Left colon (tissue), 2 donors: ENCODE measurements at places on chromosomes 5 and 9. TPM values are rescaled to one million over a fixed set of nuclear protein-coding genes. Genes with fewer than 3 reads are reported as not detected.

The SPAAR gene
- 1.3 TPM for total RNA-seq

The IFNK gene
- not detected for total RNA-seq

The ACTL7B gene
- total RNA-seq, result not detected

The SAXO1 gene
- not detected for total RNA-seq

The CNTRL gene
- 9.2 TPM for total RNA-seq

The PLAC8L1 gene
- 0.49 TPM for total RNA-seq

The ESM1 gene
- not detected for total RNA-seq

The SKP1 gene
- total RNA-seq, result 242 TPM

The OBP2B gene
- not detected for total RNA-seq

The LNPEP gene
- total RNA-seq, result 34.4 TPM

The PLGRKT gene
- 50.9 TPM for total RNA-seq

- no peak for DNase-seq
Measured at GRCh38 chr9:106072421-106072820, 378.1 kb downstream of the TMEM38B start.

GRCh38 chr5:1763548-1763911 is 36.1 kb downstream of the MRPL36 start:
- peak; percentile 24 for DNase-seq

DNA sequence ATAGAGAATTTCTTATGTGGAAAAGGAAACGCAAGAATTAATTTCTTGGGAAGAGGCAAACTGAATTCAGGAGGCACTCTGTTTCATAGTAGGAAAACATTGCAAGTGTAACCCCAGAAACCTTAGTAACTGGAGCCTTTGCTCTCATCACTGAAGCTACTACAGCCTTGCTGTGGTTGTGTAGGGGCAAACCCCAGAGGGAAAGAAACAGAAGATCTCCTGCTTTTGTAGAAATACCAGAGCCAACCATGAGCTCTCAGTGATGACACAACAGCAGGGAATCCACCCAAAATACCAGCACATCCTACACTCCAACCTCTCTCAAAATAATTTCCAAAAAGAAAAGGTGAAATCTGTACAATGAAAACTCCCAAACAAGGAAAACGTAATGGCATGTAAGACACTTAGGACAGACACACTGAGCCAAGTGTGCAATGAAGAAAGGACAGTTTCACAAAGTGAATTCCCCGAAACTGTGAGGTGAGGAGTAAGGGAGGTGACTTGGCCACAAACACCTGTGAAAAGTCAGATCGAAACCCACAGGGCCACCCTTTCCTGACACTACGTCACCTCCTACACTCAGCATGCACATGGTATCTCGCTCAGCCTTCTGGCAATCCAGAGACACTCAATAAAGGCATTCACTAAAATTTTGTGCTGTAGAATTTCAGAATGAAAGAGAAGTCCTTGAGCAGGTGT is 8.5 kb upstream of the ACSL6 start:
- no peak for DNase-seq

- DNase-seq, result peak; percentile 48
Measured at GRCh38 chr9:36163049-36163785, 6.0 kb upstream of the CCIN start.

DNA sequence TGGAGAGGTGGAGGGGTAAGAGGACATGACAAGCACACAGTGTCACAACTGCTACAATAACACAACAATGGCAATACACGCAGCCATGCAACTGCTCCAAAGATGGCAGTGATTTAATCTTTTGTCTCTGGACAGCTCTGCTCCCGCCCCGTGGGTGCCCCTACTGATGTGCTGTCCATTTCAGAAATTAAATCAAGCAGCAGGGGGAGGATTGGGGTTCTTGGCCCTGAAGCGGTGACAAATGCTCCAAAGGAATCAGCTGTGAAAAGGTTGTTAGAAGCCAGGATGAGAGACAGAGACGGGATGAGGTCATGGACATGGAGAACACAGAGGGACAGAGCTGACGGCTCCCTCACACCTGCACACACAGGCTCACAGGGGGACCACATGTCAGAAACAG is 22.6 kb downstream of the CNTFR start:
- no peak for DNase-seq

- DNase-seq, result no peak
Measured at GRCh38 chr5:170494041-170494440, 9.8 kb upstream of the KCNIP1 start.

DNA sequence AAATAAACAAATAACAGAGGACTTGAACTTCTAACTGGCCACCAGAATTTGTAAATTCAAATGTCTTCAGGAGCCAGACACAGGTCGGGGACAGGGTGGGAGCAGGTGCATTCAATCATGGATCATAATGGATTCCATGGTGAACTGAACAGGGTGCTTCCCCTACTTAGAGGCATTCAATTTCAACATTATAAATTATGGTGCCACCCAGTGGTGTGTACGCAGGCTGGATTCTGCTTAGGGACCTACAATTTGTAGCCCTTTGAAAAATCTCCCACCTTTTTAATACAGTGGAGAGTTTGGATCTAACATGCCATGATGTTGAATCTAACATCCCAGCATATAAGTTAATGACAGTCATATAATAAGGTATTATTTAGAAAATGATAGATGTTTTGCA is 22.3 kb downstream of the KLF9 start:
- DNase-seq, result no peak

- no peak for DNase-seq
Measured at GRCh38 chr9:3177936-3178335, 334.0 kb upstream of the PUM3 start.

GRCh38 chr9:4679268-4680172 is at the start of gene CDC37L1:
Gene CDC37L1 (plus strand): TSS chr9:4679569. CDS start chr9:4679768, 199 bp downstream.
- DNase-seq, result peak; percentile 100

GRCh38 chr5:75523275-75523674 is 11.6 kb downstream of the POLK start:
- DNase-seq, result no peak

- DNase-seq, result no peak
Measured at GRCh38 chr5:27103486-27103885, 65.1 kb upstream of the CDH9 start.

DNA sequence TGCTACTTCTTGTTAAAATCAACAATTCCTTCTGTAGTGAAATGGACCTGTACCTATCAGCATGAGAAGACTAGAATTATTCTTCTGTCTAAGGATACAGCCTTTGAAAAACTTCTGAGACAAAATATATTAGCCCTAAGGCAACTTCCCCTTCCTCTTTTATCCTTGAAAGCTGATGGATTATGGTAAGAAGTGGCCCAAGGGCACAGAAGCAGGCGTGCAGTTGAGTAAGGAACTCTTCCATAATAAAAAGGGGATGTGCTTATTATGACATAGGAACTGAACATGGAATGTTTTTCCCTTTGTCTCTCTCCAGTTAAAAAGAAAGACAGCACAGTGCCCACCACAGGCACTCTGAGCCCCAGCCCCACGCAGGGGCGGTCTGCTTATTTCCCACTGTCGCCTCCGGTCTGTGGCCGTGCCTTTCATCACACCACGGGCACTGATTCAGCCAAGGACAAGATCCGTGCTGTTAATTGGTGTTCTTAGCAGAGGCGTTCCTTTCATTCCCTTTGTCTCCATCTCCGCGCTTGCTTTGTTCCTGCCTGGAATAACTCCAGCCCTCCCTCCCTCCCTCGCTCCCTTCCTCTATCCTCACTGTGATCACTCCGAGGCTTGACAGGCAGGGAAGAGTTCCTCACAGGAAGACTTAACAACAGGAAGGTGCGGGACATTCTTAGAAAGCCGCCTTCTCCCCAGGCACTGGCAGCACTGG is 135.9 kb upstream of the OTULINL start:
- no peak for DNase-seq

DNA sequence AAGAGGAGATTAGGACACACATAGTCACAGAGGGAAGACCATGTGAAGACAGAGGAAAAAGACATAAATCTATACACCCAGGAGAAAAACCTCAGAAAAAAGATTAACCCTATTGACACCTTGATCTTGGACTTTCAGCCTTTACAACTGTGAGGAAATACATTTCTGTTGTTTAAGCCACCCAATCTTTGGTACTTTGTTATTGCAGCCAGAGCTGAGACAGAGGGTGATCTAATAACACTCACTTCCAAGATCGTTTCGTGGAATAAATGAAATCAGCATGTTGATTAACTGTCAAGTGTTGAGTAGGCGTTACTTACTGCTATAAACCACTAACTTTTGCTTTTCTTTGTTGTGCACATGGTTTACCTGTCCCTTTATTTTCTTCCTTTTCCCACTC is 361.2 kb upstream of the RIOK2 start:
- DNase-seq, result no peak

GRCh38 chr5:14141764-14142163 is 1.4 kb upstream of the TRIO start:
- no peak for DNase-seq

DNA sequence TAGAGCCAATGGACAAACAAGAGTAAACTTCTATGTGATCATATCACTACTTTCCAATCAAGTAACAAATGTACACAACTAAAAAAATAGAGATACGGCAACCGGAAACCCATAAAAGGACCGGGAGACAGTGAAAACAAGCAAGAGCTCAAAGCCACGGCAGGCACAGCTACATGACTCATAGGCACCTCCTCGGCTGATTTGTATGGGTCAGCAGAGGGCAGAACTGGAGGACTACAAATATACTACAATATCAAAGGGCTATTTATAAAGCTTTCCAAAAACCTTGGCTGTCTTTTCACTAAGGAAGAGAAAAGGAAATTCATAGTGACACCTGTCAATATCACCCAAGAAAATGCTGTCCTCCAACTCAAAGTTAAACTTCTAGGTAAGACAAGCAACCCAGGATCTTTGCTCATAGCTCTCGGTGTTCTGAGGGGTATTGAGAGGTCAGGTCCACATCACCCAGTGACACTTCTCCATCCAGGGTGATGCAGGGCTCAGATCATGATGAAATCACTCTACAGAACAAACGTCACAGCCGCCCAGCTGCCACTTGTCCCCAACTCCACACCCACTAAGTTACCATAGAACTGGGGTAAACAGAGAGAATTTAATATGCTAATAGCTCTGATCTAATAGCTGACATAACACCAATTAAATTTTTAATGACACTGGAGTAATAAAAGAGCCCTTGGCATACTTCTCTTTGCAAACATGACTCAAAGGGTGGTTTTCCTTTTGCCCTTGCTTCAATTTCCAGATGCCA is 41.3 kb downstream of the PFDN1 start:
- peak; percentile 85 for DNase-seq

GRCh38 chr5:77774981-77775789 is 954 bp downstream of the TBCA start:
- no peak for DNase-seq

DNA sequence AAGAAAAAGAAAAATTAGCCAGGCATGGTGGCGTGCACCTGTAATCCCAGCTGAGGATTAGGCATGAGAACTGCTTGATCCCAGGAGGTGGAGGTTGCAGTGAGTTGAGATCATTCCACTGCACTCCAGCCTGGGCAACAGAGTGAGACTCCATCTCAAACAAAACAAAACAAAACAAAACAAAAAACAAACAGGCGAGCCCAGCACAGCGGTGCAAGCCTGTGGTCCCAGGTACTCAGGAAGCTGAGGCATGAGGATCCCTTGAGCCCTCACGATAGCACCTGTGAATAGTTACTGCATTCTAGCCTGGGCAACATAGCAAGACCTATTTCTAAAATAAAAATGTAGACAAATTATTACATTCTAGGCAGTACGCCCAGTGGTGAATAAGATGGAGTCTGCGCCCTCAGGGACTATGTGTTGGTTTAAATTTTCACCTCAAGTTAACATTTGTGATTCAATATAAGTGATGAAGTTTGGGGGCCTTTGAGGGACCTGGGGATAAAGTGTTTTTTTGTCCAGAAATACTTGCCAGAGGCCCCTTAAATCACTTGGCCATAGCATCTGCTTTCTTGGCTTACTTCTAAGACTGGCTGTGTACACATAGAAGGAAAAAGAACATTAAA is 3.4 kb upstream of the GAPVD1 start:
- no peak for DNase-seq

DNA sequence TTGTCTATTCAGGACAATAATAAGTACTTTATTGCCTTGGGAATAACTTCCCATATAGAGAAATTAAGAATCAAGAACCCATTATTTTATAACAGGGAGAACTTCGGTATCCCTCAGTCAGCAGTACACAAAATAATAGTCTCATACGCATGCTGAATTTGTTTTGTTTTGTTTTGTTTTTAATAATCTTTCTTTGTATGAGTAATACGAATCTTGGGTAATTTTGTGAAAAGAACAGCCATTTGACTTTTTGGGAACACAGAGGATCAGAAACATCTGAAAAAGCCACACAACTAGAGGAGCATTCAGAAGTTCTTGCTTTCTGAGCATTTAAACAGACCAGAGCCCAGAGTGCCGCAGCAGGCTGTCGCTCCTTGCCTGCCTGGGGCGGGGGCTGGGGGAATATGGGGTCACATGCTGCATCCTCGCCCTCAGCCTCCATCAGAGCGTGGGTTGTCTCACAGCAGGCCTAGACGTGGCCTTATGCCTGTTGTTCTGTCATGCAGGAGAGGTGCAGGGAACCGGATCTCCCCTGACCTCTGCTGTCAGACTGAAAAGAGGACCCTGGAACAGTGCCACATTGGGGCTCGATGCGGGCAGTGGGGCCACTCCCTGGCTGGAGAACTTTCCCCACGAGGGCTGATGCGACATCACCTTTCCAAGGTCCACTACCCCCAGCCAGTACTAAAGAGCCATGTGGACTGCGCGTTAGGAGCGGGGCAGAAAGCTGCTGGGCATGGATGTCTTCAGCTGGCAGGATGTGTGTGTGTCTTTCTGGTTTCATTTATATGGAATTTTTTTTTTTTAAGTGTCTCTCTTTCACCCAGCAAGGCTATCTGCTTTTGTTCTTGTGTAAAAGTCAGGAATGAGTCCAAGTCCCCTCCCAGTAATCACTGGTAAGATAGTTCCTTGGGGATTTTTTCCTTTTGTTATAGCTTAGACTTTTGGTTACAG is 133.4 kb upstream of the OTULINL start:
- no peak for DNase-seq

DNA sequence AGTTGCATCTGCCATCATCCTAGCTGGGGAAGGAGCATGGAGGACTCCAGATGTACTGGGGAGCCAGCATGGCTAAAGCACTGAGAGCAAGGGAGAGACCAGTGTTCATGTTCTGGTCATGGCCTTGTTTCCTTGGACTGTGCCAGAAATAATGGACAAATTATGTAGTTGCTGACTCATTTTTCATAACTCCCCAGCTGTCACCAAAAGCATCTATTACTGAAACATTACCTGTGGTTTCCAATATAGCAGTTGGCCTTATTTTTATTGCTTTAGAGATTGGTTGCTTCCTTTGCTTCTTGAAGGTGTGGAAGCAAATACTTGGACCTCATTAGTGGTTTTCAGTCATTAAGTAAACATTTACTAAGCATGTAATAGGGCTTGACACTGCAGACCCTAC is 11.3 kb downstream of the RALGPS1 start:
- DNase-seq, result no peak

GRCh38 chr9:133274236-133275104 is 531 bp downstream of the ABO start:
- DNase-seq, result peak; percentile 28
